Caki2 (cell line): ENCODE measurements at places on chromosomes 16 and 17.
A peak's percentile ranks its signal among the peaks of the same experiment; 100 is the strongest.

DNA sequence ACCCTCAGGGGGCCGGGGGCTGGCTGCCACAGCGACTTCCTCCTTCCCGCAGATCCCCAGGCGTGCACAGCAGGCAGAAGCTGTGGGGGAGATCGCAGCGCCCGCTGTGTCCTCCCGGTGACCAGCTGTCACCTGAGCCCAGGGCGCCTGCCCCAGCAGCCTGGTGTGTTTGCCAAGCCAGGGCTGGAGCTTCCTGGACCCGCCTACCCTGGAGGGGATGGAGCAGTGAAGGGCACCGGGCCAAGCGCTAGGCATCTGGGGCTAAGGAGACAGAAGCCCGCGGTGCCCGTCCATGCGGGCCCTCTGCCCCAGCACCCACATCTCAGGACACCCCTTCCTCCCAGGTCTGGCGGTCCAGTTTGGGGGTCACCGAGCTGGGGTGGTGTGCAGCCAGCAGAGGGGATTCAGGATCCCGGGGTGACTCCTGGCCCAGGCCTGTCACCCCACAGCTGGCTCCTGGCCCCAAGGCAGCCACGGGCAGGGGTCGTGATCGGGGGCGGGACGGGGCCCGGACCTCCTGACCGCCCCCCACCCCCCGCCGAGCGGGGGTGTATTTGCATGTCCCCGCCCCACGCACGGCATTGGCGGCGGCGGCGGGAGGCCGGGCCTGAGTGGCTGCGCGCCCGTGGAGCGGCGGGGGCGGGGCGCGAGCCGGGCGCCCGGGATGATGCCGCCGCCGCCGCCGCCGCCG is at the start of gene RAB26:
Gene RAB26 (plus strand): TSS at position 645 of the 691 bp plus-strand sequence. CDS start 159 bp downstream, outside the sequence.
- peak; percentile 94 for DNase-seq

DNA sequence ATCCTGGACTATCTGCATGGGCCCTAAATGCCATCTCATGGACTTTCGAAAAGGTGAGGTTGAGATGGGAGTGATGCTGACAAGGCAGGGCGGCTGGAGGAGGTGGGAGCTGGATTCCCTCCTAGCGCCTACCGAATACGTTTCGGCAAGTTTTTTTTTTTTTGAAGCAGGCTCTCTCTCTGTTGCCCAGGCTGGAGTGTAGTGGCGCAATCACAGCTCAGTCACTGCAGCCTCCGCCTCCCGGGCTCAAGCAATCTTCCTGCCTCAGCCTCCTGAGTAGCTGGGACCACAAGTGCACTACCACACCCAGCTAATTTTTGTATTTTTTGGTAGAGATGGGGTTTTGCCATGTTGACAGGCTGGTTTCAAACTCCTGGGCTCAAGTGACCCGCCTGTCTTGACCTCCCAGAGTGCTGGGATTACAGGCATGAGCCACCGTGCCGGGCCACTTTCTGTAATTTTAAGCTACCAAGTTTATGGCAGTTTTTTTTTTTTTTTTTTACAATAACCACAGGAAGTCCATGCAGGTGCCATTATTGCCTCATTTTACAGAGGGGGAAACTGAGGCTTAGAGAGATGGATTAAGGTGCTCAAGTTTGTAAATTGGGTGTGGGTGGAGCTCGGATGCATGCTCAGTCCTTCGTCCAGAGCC is 246.4 kb downstream of the PRKCA start:
- no peak for DNase-seq

DNA sequence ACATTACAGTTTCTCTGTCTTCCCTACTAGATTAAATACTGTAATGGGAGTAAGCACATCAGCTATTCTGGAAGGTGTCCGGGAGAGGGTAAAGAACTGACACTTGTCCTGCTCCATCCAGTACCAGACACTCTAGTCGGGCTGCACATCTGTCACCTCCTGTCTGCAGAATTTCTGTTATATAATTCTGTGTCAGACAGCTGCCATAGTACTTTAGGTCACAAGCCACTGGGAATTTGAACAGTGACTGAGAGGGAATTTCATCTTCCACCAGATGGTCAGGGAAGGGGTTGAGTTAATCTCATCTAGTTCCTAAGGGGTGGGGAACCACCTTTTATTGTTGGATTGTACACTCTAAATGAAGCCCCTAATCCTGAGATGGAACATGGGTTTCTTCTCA is 58.6 kb upstream of the NUDT7 start:
- DNase-seq: no peak

DNA sequence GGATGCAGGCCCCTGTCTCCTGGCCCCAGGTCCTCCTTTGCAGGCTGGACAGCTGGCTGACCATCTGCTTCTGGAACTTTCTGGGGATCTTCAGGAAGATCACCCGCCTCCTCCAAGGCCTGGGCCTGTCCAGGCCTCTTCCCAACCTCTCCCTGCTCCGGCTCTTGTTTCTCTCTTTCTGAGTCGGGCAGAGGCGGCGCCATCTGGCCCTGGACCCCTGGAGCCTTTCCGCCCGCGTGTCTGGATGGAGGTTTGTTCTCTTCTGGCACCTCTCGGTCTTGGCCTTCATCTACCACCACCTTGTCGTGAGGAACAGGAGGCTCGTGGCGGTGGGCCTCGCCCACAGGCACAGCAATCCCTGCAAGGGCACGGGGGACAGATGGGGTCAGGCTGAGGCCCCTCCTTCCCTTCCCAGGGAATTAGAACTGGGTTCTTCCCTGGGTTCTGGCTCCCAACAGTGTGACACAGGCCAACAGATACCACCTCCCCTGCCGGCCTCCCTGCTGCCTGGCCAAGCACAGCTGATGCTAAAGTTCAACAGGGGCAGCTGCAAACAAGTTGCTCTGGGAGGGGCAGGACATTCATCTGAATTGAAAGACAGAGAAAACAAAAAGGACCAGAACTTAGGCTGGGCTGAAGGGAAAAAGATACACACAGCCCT is 13.3 kb downstream of the NDUFAF8 start:
- no peak for DNase-seq

DNA sequence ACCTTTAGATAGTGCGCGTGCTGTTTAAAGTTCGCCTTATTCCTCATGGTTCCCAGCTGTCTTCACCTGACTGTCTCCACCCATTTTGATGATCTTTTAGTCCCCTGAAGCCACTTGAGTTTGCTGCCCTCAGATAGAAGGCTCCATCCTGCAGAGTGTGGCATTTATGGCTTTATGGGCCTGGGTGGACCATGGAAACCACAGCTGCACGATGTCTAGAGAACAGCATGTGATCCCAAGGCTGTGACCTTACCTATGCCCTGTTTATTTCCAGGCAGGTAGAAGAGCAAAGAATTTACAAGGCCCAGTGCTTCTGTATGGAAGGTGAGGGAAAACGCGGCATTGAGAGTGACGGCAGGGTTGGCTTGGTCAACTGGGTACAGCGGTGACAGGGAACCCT is 356.9 kb downstream of the SLC39A11 start:
- no peak for DNase-seq

DNA sequence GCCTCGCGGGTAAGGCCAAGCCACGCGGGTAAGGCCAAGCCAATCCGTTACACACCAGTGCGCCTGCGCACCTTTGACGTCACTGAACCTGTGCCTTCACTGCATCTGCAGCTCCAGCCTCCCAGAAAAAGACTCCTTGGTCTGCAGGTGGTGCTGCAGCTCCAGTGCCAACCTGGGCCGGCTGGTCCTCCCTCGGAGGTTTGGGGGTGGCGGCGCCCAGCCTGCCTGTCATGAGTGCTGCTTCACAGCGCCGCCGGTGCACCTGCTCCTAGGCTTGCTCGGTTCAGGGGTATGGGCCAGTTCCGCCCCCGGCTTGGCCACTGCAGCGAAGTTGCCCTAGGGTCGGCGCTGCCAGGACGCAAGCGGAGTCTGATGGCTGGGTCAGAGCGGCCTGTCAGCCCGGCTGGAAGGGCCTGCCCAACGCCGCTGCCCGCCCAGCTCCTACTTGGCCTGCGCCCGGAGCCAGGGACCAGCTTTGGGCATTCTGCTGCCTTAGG is 146.6 kb downstream of the USP22 start:
- DNase-seq: no peak

DNA sequence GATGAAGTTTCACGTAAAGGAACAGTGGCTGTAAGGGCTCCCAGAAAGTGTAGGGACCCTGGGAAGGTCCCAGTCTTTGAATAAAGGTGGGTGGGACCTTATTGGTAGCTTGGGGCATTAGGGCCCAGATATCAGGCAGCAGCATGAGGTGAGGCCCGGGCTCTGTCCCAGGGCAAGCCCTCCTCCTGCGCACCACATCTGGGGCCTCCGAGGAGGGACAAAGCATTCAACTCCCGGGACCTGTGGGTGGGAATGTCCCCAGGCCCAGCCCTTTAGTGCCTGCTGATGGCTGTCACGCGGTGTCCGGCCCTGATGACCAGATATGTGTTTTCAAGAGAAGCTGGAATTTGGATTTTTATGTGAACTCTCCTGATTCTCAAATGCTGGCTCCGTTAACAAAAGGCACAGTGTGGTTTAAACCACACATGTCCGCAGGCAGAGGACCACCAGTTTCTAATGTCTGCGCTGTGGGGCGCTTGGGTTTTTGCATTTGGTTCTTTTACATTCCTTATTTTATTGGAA is 30.4 kb downstream of the RAI1 start:
- no peak for DNase-seq

- DNase-seq: no peak
Measured at GRCh38 chr17:2580151-2580550, 13.3 kb upstream of the PAFAH1B1 start.

DNA sequence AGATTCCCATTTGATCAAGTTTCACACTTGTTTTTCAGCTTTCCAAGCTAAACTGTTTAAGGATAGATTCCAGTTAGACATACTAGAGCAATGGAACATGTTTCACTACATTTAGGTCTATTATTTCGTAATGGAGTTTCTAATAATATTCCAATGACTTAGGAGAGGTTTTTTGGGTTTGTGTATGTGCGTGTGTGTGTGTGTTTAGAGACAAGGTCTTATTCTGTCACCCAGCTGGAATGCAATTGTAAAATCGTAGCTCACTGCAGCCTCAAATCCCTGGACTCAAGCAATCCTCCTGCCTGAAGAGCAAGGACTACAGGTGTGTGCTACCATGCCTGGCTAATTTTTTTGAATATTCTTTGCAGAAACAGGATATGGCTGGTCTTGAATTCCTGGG is 426.3 kb downstream of the ZFHX3 start:
- DNase-seq: no peak

DNA sequence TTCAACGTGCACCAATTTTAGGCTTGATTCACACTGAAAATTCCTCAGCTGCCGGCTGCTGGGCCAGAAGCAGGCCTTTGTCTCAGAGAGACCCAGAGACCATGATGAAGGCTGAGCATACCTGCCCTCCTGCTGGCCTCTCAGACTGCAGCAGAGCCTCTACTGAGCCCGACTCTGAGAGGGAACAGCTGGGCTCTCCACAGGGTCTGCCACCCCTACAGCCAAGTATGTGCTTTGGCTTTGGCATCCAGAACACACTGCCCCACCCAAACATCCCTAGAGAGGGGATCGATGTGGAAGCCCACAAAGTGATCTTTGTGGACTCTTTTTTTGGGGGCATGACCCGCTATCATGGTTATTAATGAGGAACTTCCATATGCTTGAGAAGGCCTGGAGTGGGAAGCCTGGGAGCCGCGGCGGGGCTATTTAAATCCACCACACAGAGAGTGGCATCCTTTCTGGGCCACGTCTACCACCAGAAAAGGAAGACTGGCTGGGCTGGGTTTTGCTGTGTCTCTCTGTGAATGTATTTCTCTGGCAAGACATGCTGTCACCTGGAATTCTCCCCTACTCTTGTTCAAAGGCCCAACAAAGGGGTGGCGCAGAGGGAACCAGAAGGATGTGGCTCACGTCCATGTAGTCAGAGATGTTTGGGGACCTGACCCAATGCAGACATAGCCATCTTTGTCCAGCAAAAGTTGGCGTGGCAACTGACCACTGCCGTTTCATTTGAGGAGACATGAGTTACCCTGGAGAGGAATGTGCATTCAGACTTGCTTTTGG is 69.3 kb downstream of the GNAO1 start:
- no peak for DNase-seq

GRCh38 chr17:51850201-51850600 is 308.3 kb downstream of the CA10 start:
- no peak for DNase-seq

GRCh38 chr16:56344518-56345405 is 80.6 kb downstream of the AMFR start:
- no peak for DNase-seq

- DNase-seq: no peak
Measured at GRCh38 chr17:27257031-27257357, 36.9 kb upstream of the WSB1 start.

DNA sequence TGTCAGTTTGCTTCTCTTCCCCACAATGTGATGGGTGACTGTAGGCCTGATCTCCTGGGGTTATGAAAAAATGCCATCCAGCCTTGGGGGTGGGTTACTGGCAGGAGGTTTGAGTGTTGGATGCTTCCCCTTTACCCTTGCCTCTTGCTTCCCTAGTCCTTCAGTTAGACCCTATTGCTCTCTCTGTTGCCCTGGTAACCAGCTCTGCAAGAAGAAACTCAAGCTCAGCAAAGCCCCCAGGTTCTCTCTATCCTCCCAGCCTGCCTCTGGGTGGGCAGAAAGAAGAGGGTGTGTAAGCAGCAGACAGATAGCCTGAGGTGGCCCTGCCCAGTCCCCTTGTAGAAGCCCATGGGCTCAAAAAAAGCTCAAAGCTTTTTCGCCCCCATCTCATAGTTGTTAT is 2.8 kb upstream of the RAPGEFL1 start:
- DNase-seq: no peak

- peak; percentile 25 for DNase-seq
Measured at GRCh38 chr17:3843935-3844516, 2.0 kb downstream of the NCBP3 start.
